Stimulated activated CD4-positive, alpha-beta T cell treated with anti-CD3 and anti-CD28 coated beads, Interleukin-12 subunit alpha, Interleukin-12 subunit beta, amount 100 ng/mL, for 4 hours (primary cell): ENCODE measurements at places on chromosomes 2 and 18.

- DNase-seq = no peak
Observed at GRCh38 chr2:71045865-71046548, 22.4 kb upstream of the NAGK start.

DNA sequence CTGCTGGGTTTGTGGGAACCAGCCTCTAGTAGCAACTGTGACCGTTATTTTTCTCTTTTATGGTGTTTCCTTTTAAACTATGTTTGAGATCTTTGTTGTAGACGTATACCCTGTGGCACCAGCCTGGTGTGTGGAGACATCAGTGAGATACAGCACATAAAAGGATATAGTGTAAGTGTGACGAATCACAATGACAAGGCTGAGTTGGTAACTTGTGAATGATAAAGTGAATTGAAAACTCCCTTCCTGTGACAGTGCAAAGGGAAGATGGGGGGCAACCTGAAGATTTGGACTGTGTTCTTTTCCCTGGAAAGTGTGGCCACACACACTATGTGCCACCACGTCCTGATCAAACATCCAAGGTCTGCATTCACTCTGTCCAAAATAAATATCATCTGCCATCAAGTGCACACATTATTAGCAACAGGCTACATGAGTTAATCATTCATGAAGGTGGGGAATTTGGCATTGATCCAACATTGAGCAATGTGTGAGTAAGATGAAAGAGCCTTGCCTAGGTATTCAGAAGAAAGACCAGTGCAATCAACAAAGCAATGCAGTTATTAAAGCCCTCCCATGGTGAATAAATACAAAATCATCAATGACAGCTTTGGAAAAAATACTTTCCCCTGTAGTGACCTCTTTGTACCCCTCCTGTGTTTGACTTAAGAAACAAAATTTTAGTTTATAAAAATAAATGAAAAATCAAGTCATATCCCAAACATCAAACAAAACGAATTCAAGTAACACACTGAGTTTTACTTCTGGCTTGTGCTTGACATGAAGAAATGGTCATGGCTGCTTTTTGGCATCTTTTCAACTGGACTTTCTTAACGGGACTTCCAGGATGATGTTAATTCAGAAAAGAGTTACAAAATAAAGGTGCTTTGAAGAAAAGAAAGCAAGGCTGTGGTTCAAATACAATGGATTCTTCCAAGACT, 1280.5 kb upstream of the ZEB2 start:
- DNase-seq = no peak

DNA sequence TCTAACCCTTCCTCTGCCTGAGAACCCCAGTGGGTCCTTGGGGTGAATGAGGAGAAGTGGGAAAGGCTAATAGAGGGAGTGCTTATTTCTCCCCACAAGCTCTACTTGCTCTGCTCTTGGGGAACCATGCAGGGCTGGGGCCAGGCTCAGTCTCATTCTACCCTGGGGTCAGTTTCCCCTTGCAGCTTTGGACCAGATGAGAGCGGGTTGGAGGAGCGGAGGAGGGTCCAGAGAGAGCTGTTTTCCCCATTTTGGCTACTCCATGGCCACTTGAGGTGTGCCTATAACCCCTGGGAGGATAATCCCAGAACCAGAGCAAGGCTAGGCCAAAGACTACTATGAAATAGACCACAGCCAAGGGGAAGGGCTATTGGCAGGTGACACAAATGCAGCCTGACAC, 29.6 kb downstream of the PLB1 start:
- DNase-seq = no peak

DNA sequence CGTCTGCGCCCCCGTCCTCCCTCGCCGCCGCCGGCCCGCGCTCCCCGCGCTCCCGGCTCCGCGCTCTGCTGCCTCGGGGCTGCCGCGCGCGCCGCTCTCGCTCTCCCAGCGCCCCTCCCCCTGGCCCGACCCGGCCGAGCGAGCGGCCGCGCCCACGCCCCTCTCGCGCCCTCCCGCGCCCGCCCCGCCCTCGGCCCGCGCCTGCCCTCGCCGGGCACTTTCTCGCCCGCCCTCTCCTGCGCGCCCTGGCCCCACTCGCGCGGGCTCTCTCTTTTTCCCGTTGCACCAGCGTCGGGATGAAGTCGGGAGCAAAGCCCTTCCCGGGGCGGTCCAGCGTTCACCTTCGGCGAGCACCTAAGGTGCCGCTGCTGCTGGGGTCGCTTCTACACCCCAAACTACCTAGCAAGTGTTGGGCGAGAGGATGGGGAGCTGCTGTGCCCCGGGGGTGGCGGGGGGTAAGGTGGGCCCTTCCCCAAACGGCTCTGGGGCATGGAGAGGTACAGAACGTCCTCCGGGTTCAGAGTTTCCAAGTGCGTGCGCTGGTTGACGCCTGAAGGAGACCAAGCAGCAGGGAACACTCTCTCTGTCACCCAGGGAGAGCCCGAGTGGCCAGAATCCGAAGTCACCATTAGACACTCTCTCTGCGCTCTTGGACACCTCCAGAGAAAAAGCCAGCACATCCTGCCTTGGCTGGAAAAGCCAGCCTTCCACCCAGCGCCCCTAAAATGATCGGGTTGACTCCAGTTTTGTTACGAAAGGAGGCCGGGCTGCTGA, at the start of gene COLEC12:
Gene COLEC12 (minus strand): TSS at position 70 of the 774 bp plus-strand sequence. CDS start 187 bp downstream, outside the sequence.
- DNase-seq = no peak

DNA sequence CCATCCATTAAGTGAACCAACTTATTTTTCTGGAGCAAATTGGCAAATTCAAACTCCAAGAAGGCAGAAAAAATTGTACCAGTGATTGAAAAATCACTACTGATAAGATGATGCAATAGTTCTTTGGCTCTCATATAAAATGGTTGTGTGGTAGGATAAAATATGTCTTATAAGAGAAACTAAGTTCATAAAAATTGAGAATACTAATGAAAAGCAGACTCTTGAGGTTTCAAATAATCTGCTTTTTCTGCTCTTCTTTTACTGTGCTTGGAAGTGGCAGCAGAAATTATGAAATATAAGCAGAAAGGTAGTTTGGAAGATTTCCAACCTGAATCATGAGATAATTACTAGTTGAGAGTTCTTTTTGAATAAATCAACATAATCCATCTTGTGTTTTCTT, 61.9 kb downstream of the PPP1R1C start:
- no peak for DNase-seq

DNA sequence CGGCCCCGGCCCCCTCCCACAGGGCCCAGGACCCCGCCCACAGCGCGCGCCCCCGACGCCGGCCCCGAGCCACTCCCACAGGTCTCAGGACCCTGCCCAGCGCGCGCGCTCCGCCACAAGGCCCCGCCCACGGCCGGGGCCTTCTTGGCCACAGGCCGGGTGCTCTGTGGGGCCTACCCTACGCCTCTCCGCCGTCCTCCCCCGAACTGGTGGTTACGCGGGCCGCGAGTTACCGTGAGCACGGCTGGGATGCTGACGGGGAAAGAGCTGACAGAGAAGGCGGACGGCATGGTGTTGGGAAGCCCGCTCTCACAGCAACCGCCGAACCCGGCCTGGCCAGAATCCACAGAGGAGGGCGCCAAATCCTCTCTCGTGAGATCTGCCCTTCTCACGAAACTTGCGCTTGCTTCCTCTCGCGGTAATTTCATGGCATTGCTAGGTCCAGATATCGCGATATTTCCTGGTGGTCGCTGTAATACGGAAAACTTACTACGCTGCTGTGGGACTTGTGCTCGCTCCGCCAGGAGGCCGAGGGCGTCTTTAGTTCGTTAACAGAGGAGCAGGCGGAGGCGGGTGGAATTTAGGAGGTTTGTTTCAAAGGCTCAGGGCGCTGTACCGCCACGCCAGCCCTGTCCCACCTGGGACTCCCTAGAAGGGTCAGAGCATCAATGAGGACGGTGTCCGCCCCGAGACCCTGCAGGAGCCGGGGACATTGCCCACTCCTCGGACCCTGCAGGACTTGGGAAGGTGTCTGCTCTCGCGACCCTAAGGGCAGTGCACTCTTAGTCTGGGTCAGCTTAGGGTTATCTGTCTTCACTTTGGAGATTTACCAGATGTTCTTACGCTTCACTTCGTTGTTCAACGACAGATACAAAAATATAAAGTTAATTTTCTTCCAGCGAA, at the start of gene TMEM18:
Gene TMEM18 (minus strand): TSS at position 351 of the 903 bp plus-strand sequence. CDS start 61 bp downstream, at position 290.
- DNase-seq = no peak
